ENCODE measurements at places on chromosomes 3 and 15.

DNA sequence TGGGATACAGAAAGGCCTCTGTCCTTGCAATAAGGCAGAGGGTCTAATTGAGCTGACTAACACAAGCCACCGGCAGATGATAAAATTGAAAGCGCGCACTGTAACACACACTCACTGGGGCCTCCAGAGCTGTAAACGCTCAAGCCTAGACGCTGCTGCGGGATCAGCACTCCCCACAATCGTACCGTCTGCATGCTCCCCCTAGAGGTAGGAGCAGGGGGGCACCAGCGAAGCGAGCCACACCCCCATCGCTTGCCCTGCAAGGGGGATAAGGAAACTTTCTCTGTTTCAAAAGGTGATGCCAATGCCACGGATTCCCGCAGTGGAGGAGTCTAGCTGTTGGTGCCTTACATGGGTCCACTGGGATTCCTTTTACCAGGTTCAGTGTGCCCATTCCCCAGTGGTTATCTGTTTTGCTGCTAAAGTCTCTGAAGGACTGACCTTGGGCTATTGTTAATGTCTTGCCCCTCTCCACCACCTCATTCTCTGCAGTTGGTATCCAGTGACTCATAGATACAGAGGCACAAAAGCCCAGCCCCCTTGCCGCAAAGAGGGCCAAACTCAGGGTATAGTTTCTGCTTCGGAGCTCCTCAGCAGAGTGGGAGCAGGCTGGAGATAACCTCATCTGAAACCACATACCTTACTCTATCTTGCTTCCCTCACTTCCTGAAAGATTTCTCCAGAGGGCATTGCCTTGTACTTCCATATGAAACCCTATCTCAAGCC, 139.3 kb upstream of the KBTBD8 start:
- DNase-seq: no peak

- no peak for DNase-seq
Observed at GRCh38 chr3:183533412-183534132, 21.9 kb downstream of the KLHL6 start.

DNA sequence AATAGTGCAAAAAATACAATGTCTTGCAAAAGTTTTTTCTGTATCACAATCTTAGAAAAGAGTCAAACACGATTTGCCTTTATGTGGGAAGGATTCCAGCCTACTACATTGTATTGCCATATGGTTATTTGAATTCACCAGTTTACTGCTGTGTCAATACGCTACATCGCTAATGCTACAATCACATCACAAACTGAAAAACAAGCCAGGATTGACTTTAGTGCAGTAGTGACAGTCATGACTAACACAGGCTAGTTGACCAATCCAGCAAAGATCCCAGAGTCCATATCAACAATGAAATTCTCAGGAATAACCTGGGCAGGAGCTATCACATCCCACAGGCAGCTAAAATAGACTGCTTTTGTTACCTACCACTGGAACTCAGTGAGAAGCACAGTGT, 67.0 kb downstream of the IL12A start:
- DNase-seq: no peak

GRCh38 chr3:191290311-191291025, 38.7 kb upstream of the CCDC50 start:
- no peak for DNase-seq

- no peak for DNase-seq
Observed at GRCh38 chr15:34620814-34621213, 37.4 kb upstream of the GOLGA8B start.

GRCh38 chr15:75810874-75811498, 32.3 kb upstream of the UBE2Q2 start:
- DNase-seq: no peak
